ENCODE measurements at places on chromosomes 5 and 9.

GRCh38 chr5:116358911-116359418 is 215.7 kb downstream of the SEMA6A start:
- no peak for DNase-seq

DNA sequence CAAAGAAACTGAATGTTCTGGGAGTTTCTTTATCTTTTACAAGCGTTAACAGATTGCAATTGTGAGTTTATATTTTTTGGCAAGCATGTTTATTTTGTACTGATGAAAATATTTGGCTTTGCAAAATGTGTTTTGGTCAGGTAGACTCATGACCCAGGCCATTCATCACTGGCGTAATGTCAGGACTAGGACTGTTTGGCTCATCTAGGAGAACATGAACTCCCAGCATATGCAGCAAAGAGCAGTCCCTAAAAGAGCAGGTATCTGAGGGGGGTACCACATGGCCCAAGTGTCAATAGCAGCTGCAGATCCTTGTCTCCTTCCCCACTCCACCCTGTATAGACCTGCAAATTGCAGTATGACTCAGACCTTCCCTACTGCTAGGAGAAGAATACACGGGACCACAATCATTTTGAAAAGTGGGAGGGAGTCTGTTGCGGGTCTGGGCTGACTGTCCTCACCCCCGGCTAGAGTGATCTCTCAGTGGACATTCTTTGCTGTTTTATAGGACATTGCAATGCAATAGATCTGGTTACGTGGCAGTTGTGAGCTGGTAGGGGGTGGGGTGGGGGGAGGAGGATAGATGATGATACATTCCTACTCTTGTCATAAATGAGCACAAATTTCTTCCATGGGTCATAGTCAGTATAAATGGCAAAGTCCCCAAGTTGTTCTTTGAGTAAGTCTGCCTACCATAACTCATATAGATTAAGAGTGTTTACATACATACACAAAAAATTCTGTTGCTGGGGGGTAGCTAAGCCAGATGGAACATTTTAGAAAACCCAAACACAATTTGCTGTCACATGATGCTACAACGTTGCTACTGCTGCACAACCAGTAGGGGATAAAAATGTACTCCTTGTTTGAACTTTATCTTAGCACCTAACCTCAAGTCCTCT is 20.8 kb upstream of the SNCAIP start:
- DNase-seq: no peak

GRCh38 chr5:606061-606460 is 6.1 kb upstream of the CEP72 start:
- DNase-seq: no peak

DNA sequence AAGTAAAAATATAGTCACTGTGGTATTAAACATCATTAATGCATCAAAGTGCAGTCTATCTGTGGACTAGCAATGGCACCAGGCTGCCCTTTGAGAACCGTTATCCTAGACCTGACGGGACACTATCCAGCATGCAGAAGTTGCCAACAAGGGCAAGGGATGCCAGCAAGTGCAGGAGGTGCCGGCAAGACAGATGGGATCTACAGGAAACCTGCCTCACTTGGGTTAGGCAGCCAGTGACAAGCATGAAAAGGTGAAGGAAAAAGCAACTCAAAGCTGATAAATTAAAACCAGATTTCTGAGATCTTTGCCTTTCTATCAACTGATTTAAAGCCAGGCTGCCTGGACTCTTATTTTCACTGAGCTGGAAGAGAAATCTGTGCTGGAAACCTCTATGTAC is 315.2 kb upstream of the PDE4D start:
- DNase-seq: no peak

Data from HEK293T (cell line).